CD4-positive, alpha-beta T cell treated with Interleukin-10 for 1 hour (primary cell): ENCODE measurements at places on chromosomes 2 and 18.
A peak's percentile ranks its signal among the peaks of the same experiment; 100 is the strongest.

DNA sequence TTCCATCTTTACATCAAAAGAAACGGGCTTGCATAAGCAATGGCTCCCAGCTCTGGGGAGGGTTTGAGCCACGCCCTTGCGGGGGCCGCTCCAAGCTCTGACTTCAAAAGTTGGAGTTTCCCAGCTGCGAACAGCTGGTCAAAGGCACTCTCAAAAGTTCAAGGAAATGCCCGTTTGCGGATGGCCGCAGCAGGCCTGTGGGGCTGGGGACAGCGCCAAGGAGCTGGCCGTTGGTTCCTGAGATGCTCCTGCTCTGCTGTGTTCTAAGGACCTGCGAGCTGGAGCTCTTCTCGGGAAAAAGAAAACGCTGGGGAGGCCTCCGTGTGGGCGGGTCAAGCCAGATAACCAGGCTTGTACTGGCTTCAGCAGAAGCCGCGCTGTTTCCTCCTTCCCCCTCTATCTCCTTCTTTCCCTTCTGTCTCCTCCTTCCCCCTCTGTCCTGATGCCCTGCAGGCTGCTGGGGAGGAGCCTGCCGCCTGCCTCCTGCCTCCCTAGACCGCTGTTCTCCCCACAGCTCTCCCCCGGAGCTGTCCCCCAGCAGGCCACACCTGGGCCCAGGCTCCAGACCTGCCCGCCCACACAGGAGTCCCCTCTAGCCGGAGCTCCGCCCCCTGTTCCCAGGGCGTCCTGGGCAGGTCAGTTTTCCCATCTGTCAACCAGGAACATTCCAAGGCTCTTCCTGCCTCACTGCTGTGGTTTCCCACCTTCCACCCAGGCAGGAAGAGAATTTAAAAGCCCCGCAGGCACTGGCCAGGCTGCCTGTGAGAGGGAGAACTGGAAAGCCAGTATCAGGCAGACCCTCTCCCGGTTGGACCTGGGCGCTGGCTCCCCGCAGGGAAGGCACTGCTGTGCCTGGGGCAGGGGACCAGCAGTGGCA is 14.1 kb downstream of the KLF11 start:
- DNase-seq = no peak

DNA sequence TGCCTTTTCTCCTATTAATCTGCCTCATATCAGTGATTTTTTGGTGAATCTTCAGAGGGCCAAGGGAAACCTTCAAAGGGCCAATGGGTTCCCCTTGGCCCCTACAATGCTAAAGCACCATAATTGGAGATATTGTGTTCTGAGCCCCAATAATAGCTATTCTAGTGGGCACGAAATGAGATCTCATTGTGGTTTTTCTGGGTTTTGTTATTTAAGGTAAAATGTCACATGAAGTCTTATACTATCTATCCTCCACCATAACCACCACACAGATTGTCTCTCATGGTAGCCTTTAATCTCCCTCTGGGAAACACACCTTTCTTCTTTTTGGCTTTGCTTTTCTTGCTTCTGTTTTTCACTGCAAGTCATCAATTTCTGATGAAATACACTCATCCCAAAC is 152.8 kb downstream of the B3GNT2 start:
- DNase-seq = no peak

DNA sequence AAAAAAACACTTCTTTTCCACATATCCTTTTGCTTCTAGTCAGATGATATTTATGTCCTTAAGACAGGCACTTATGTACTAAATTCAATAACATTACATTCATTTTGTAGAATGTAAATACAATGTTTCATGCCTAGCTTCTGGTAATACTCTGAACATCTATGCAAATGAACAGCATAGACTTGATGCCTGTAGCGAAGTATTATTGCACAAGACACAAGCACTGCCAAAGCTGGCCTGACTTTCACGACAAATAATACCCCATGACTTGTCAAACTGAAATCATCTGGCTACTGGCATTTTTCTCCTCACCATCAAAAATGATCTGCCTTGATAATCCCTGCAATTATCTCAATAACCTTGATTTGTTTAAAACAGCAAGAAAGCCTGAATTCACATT is 101.3 kb downstream of the L3MBTL4 start:
- DNase-seq = no peak

DNA sequence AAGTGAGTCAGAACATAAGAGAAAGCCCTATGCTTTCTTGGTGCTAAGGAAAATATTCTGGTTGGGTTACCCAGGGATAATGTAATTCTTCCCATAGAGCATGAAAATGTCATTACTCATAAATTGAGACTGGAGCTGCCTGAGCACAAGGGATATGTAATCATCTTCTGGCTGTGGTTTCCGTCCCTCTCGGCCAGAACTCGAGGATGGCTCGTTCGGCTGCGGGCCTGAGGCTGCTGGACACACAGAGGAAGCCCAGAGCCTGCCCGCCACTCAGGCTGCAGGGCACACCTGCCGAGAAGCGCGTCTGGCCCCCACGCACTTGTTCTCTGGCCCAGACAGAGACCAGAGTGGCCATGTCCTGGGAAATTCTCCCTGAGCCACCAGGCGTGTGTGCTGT is 104.9 kb downstream of the ASAP2 start:
- DNase-seq = no peak

DNA sequence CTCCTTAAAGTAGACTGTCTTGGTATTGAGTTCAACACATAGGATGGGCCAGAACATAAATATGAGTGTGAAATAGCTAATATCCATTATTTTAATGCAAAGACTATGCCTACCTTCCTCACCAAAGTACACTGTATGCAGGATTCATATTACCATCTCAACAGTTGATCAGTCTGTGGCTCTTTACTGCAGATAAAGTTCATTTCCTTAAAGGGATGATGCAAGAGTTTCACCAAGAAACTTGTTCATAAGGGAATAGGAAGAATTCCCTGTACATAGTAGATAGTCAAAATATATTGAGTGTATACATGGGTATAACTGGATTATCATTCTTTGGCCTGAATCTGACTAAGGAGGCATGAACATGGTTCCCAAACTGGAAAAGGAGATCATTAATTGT is 35.0 kb downstream of the MARS2 start:
- DNase-seq = no peak

DNA sequence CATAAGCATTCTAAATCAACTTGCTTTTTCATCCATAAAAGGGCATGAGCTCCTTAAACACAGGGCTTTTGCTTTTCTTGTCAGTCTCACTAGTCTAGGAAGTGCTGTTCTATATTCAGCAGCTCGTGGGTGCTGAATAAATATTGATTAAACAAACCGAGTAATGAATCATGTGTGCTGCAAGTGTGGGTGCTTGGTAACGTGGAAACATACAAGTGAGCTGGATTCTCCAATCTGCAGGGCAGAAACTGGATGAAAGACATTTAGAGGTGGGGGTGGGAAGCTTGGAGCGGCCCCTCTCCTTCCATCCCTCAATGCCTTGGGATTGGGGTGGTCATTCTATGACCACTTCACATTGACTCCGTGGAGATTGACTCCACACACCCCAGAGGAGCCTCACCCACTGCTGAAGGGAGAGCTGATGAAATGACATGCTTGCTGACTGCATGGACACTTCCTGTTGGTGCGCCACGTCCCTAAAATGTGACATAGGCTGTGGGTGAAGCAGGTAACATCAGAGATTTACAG is 114.6 kb downstream of the DOCK10 start:
- peak; percentile 63 for DNase-seq

GRCh38 chr18:52582516-52582915 is 242.5 kb downstream of the DCC start:
- no peak for DNase-seq

DNA sequence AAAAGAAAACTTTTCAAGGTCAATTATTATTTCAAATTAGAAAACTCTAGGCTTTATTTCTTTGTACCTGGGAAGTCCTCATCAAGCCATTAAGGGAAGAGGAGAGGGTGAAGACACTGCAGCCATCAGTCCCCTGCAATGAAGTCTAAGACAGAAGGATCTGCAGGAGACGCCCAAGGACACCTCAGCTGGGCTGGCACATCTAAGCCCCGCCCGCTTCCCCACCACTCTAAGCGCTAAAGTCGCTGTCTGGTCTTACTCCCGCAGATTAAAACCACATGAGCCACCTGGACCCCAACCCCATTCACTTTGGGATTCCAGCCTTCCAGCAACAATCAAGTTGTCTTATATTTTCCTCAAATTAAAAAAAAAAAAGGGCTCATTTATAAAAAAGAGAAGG is 104.4 kb downstream of the AFF3 start:
- DNase-seq = no peak

- no peak for DNase-seq
Observed at GRCh38 chr2:95043300-95044093, 18.0 kb downstream of the MAL start.

DNA sequence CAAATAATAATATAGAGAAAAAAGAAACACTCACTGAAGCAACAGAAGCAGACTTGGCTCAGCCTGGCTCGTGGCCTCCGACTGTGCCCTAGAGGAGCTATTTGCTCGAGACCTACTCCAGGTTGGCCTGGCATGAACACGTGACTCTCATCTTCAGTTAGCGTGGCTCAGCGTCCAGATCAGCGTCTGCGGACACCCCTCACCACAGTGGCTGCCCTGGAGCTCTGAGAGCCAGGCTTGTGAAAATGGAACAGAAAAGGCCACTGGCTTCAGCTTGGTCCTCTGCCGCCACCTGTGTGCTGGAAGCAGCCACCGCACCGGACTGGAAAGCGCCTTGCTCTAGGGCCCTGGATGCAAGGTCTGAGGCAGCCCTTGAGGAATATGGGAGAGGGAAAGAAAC is 1184.0 kb upstream of the GYPC start:
- no peak for DNase-seq

DNA sequence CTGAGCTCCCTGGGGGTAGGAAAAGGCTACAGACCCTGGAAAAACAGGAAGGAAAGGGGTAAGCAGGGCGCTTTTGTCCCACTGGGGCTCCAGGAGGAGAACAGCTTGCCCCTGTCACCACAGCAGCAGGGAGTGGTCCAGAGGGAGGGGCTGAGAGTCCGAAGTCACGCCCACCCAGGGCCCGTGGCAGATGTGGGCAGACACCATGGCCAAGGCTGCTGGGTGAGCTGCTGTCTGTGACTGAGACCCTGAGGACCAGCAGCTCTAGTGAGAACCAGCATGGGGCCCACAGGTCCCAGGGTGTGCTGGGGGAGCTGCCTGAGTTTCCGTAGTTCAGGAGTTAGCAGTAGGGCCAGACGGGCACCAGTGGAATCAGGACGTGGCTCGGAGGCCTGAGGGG is 162.0 kb downstream of the SPP2 start:
- DNase-seq = no peak

DNA sequence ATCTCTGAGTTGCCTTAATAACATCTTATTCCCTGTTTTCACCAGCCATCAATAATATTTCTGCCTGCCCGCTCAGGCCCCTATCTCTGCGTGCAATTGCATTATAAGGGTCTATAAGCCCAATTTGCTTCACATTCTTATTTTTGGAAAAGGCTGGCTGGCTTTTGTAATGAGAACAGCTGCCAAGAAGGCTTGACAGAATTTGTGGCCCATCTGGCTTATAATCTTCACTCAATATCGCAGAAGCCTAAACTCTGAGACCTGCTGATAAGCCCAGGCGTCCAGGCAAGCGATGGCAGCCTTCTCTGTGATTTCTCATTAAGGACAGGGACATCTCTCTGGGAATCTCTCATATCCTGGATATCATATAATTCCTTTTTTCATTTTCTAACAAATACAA is 1618.6 kb upstream of the CELF4 start:
- no peak for DNase-seq

- DNase-seq = no peak
Observed at GRCh38 chr2:62344472-62344871, 148.6 kb downstream of the B3GNT2 start.

DNA sequence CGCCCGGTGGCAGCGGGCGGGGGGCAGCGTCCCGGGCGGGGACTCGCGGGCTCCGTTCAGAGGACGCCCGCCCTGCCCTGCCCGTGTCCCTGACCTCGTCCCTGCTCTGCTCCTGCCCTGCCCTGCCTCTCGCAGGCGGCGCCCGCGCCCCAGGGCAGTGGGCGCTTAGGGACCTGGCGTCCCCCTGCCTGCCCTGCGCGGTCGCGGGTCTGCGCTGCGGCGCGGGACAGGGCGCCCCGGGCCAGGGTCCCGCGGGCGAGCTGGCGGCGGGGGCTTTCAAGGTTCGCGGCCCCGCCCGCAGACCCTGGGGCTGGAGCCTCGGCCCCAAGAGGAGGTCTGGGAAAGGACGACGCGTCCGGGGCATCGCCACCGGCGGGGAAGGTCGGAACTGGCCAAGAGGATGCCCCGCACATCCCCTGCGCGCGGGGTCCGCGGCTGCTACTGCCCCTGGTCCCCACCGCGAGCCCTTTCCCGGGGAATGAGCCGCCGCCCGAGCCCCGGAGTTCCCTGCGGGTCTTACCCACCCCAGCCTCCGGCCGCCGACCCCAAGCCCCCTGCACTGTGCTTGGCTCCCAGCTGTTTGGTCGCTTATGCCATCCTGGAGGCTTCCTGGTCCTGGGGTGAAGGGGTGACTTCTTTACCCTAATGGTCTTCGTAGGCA is 679 bp downstream of the RNF144A start:
- no peak for DNase-seq

- DNase-seq = no peak
Observed at GRCh38 chr18:2102022-2102421, 469.3 kb downstream of the METTL4 start.

GRCh38 chr2:30298302-30298701 is 67.0 kb downstream of the LBH start:
- DNase-seq = no peak

DNA sequence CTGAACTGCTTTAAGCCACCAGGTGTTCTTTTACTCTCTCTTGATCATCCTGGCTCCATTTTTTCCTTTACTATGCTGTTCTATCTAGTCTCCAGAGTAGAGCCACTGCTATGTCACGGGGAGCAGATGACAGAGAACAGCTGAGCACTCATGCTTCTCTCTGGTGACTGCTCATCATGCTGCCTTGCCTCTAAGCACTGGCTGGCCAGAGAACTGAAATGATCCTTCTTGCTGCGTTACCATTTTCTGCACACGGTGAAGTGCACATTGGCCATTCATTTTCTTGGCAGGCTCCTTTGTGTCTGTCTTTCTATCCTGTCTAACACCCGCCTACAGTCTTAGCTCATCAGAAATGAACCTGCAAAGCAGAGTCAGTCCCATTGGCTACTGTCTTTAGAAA is 86.0 kb downstream of the KCTD1 start:
- DNase-seq = no peak

GRCh38 chr2:24258718-24259117 is 83.9 kb downstream of the FAM228A start:
- DNase-seq = no peak

DNA sequence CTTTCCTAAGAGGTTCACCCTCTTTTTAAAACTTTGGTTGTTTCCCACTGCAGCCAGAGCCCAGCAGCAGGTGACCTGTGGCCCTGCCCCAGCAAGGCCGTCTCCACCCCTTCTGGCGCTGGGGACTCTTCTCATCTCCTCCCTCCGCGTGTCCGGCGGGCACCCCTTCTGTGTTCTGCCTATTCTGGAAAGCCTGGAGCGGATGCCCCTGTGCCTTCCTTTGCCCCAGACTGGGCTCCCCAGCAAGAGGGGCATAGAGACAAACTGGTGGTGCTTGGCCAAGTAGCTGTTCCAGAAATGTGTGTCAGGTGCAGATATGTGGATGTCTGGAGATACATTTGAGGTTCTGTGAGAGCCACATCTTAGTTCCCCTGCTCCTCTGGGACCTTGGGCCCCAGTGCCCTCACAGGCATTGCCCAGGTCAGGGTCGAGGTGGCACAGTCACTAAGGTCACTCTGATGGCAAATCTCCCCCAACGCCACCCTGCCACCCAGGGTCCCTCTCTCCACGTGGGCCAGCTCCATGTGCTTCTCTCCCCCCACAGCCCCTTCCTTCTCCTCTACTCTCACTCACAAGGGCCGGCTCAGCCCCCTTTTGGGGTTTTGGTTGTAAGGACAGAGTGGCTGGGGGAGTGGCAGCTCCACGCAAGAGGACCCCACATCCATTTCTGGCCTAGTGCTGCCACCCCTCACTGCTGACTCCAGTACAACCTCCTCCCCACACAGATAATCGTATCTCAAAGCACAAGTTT is 35.5 kb upstream of the TAF1B start:
- DNase-seq = no peak
